Spinal cord (tissue), 10 donors: ENCODE measurements at places on chromosomes 7 and 10.

GRCh38 chr10:129029051-129029450 lies 438.0 kb upstream of the MGMT start:
- peak; percentile 76 for DNase-seq

DNA sequence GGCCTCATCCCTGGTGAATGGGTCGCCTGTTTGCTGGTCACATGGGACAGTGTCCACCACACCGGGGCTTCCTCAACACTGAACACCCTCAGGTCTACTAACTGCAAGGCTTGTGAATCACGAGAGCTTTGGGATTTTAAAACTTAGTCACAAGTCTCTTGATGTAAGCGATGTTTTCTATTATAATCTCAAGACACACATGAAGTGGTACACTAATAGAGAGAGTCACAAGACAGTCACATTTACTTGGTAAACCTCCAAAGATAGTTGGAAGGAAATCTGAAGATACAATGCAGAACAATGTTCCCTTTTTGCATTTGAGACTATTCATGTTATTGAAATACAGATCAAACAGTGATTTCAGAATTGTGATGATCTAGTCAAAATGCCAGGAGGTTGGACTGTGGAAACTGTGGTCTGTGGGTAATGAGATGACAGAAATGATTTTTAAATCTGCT lies 233.1 kb upstream of the KLF6 start:
- no peak for DNase-seq

DNA sequence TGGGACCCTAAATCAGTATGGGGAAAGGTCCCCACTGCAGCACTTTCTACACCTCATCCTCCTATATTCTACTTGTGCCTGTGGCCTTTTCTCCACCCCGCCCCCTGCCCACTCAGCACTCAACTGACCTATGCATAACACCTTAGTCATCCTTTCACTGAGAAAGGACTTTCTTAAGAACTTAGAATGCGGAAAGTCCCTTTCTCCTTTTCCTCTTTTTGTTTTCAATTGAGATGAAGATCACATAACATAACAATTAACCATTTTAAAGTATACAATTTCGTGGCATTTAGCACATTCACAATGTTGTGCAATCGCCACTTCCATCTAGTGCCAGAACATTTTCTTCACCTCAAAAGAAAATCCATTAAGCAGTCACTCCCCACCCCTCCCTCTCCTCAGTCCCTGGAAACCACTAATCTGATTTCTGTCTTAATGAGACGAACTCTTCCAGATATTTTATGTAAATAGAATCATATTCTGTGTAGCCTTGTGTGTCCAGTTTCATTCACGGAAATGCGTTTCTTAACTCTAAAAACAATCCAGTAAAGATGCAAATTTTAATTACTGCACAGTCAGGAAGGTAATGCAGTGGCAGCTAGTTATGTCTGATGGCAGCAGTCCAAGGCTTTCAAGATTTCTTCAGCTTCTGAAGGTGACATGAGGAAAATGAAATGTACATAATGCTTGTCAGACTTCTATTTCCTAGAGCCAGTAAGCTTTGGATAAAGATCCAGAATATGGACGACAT lies 41.7 kb downstream of the FAS start:
- no peak for DNase-seq

DNA sequence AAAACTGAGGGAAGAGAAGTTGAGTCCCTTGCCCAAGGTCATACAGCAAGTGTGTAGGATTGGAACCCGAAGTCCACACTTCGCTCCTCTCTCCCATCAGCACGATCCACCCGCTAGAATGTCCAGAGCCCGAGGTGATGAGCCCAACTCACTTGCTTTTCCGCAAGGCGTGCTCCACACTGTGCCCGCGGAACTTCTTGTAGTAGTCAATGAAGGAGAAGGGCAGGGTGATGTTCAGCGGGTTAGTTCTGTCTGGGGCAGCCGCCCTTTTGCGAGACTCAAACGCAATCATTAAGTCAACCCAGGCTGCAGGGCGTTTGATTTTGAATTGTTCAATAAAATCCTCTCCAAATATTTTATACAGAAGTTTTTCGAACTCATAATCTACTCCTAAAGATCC lies 58.6 kb downstream of the PNLIPRP2 start:
- no peak for DNase-seq
